ENCODE measurements at places on chromosomes 4 and X. TPM values are rescaled to one million over a fixed set of nuclear protein-coding genes. Genes with fewer than 3 reads are reported as not detected.

Gene RHOH
- 3.3 TPM for total RNA-seq

Gene SPARCL1
- total RNA-seq = 1,343 TPM

Gene MBTPS2
- total RNA-seq = 13.5 TPM

DNA sequence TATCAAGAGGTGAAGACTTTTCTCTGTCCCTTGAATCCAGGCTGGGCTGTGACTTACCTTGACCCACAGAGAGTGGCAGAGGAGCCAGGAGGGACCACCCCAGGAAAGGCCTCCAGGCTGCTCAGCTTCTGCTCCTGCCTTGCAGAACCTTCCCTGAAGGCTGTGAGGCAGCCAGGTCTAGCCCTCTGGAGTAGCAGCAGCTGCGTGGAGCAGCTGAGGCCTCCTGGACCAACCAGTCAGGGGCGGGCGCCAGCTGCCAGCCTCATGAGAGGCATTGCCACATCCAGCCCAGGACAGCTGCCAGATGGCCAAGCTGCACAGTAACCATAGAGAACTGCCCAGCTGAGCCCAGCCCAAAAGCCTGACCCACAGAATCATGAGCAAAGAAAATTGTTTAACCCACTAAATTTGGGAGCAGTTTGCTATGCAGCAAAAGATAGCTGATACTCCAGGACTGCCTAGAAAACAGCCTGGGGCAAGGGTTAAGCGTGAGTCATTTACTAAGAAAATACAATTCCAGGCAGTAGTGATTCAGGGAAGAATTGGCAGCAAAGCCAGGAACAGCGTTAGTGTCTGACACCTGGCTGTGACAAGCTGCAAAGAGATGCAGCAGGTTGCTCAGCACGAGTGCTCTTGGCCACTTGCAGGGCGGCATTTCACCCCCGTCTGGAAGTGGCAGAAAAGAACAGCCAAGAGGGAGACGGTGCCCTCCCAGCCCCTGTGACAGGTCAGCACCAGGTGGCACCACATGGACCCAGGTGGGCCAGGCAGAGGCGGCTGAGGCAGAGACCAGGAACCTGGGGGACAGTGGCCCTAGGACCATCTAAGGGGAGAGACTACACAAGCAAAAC lies 14.7 kb upstream of the PDE6B start:
- no peak for DNase-seq

DNA sequence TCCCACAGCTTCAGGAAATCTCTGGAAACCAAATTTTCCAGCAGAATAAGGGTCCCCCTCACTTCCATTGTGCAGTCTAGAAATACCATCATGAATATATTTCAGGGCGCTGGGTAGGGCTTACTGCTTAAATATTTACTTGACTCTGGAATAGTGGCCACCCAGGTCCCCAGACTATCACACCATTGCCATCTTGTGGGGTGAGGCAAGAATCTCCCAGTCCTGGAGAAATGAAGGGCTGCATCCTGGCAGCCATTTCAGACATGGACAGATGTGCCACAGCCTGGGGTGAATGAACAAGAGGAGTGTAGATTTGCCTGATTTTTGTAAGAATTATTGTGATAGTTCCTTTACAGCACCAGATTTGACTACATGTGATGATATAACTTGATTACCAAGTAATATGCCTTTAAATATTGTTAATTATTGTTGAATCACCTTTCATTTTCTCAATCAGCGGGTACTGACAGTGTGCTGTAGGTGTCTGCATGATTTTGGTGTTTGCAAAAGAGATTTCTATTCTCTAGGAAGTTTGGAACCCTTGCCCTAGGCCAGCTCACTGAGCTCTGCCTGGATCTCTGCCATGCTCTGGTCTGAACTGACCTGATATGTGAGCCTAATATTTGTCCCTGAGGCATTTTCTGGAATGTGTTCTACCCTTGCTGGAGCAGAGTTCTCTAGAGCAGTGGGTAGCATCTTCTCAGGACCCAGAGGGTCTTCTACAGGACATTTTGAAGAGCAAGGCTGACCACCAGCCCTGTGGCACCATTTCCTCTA lies 183.4 kb downstream of the KIT start:
- DNase-seq = no peak

DNA sequence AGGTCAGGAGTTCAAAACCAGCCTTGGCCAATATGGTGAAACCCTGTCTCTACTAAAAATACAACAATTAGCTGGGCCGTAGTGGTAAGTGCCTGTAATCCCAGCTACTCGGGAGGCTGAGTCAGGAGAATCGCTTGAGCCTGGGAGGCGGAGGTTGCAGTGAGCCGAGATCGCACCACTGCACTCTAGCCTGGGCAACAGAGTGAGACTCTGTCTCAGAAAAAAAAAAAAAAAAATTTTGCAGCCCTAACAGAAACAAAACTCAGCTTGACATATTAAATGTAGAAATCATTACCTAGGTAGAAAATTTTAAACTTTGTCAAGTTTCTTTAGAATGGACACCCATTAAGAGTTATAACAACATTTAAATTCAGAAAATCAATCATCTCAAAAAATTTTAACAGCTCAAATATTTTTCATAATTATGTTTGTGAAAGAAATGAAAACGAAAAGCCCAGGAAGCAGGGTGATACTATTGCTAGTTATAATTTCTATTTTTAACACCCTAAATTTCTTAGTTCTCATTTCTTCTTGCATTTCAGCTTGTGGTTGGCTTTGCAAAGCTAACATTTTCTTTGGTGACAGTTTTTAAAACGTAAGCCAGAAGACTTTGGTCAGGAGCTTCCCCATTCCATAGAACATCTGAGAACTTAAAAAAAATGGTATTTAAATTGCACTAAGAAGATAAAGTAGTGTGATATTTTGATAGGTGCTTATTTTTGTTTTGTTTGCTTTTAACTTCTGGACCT lies 33.3 kb upstream of the RBBP7 start:
- no peak for DNase-seq

- DNase-seq = no peak
Observed at GRCh38 chrX:28626515-28626914, 39.3 kb downstream of the IL1RAPL1 start.

DNA sequence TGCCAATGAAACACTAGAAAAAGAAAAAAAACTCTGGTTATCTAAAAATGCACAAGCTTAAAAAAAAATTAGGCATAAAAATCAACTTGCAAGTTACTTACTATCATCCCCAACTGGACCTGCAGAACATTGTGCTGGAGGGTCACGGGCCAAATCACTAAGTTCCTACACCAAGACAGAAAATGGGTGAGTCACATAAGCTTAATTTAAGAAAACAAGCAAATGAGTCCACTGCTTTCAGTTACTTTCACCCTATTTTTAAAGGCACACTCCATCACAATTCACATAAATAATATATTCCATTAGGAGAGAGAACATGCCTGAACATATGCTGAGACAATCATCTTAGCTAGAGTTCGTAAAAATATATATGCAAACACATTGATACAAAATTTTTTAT lies 17.7 kb downstream of the UBE2D3 start:
- DNase-seq = no peak

DNA sequence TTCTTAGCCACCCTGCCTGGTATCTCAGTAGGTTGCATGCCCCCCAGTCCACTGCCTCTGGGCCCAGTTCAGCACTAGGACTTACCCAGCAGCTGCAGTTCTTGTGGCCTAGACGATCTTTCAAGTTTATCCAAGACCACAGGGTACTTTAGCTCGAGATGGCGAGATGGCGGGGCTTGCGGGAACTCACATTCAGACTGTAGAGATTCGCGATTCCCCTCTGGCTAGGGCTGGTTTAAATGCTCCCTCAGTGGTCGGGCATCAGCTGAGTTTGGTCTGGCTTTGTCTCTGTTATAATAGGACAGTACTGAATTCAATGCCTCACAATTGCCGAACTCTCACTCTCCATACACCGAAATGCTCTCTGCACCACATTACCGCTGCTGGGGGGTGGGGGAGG lies 18.4 kb upstream of the RFC1 start:
- no peak for DNase-seq

GRCh38 chrX:35561985-35562384 lies 236.2 kb upstream of the MAGEB16 start:
- no peak for DNase-seq

DNA sequence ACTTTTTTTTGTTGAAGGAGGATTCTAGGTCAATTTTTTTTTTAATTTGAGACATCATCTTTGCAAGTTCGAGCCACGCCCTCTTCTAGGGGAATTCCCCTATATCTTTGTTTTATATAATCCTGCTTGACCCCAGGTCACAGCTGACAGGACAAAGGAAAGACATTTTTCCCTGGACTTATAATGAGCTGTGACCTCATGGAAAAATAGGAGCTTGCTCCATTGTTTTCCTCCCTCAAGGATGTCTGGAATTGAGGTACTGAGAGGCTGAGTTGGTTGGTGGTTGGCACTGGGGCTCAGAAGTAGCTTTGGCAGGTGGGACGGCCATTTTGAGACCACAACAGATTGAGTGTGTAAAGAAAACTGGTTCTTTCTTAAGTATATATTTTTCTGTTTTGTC lies 49.0 kb downstream of the GBA3 start:
- no peak for DNase-seq

- DNase-seq = no peak
Observed at GRCh38 chr4:3345384-3345783, 52.6 kb downstream of the RGS12 start.

GRCh38 chrX:30027636-30028035 lies 187.7 kb upstream of the MAGEB2 start:
- DNase-seq = no peak

Measured in aorta (tissue), 5 donors.